Stimulated activated CD8-positive, alpha-beta memory T cell treated with anti-CD3 and anti-CD28 coated beads, Interleukin-7, amount 100 ng/mL, for 4 hours (primary cell): ENCODE measurements at places on chromosomes 3 and 15.

- DNase-seq, result no peak
Observed at GRCh38 chr15:67119238-67119846, 53.9 kb downstream of the SMAD3 start.

DNA sequence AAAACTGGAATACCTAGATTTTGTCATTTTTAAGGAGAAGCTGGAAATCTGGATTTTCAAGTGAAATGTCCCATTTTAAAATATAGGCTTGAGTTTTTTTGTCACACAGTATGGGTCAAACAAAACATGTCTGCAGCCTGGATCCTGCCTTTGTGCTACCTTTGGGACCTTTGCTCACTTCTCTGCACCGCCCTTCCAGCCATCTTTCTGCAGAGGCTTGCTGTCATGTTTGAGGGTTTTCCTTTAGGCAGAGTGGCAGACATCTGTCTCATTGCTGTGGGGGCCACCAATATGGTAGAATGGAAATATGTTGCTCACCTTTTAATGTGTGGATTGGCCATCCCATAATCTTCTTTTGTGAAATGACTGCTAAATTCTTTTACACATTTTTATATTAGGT lies 136.3 kb downstream of the EEFSEC start:
- DNase-seq, result no peak

- DNase-seq, result no peak
Observed at GRCh38 chr15:87747087-87747486, 509.5 kb downstream of the NTRK3 start.

- DNase-seq, result no peak
Observed at GRCh38 chr3:133270631-133271030, 129.2 kb upstream of the BFSP2 start.

GRCh38 chr15:98946301-98947255 lies 61.0 kb downstream of the PGPEP1L start:
- no peak for DNase-seq

DNA sequence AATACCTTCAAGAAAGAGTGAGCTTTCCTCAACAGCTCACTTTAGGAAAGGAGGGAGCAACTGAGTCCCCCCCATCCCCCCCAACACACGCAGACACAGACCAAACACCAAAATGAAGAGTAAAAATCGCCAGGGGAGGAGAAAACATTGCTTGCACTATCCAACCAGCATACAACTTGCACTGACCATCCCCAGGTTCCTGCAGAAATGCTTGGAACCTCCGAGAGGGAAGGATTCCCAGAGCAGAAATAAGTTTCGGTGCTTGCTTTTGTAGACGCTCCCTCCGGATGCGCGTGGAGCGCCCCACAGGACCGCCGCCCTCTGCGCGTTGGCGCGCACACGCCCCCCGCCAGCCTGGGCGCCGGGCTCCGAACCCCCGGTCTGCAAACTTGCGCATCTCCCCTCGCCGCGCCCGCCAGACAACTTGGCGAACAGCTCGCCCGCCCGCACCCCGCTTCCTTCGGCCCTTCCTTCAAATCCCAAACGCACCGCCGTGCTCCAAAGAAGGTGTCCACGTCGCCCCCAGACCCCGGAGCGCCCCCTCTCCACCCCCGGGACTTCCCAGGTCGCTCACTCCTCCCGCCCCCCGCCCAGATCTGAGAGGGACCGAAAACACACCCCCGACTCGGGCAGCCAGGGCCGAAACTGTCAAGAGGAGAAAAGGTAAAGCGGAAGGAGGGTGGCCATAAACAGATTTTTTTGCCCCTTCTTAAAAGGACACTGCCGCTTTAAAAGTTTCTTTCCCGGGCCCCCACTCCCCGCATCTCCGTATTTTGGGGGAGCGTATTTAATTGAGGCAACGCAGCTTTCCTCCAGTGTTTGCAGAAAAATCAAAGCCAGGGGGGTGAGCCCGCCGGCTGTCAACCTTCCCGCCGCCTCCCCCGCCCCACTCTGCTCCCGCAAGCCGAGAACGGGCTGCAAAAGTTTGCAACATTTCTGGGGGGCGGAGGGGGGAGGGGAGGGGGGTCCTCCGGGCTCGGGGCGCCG lies 859 bp downstream of the RORA start:
- DNase-seq, result no peak

DNA sequence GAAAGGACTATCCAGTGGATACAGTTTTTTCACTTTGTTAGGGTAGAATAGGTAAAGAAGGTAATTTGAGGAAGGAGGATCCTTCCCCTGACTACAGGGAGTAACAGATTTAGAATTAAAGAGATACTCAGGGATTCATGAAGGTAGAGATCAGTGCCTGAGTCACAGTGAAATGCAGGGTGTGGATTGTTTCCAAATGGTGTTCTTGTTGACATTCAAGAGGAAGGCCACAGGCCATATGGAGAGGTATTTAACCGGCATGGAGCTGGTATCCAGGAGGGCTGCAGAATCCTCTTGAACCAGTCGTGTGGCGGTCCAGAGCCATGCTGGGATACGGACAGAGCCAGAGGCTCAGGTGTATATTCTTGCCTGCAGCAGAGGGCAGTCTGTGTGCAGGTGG lies 28.2 kb downstream of the GYG1 start:
- DNase-seq, result no peak

- DNase-seq, result no peak
Observed at GRCh38 chr3:32994045-32994444, 42.6 kb downstream of the CCR4 start.

DNA sequence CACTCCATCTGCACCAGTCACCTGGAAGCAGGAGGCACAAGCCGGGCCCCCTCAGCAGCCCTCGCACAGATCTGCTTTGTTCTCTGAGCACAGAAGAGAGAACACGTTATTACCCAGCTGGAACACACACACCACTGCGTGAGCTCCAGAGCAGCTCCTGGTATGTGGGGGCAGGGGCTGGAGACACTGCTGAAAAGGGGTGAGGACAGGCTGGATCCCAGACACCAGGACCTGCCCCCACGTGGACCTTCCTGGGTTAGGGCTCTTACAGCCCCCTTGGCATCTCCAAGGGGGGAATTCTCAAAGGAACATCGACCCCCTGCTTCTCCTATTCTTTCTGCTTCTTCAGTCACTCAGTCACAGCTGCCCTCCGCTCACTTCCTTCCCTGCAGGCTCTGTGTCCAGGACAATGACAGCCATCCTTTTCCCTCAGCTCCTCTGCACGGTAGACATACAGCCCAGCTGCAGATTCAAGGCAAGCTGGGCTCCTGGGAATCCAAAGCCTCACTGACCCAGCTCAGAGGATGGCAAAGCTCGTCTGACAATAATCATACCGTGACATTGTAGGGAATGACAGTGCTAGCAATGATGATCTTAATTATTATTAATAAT lies 33.7 kb downstream of the PRR20G start:
- no peak for DNase-seq

- DNase-seq, result no peak
Observed at GRCh38 chr15:33071451-33071850, 123.1 kb downstream of the FMN1 start.

DNA sequence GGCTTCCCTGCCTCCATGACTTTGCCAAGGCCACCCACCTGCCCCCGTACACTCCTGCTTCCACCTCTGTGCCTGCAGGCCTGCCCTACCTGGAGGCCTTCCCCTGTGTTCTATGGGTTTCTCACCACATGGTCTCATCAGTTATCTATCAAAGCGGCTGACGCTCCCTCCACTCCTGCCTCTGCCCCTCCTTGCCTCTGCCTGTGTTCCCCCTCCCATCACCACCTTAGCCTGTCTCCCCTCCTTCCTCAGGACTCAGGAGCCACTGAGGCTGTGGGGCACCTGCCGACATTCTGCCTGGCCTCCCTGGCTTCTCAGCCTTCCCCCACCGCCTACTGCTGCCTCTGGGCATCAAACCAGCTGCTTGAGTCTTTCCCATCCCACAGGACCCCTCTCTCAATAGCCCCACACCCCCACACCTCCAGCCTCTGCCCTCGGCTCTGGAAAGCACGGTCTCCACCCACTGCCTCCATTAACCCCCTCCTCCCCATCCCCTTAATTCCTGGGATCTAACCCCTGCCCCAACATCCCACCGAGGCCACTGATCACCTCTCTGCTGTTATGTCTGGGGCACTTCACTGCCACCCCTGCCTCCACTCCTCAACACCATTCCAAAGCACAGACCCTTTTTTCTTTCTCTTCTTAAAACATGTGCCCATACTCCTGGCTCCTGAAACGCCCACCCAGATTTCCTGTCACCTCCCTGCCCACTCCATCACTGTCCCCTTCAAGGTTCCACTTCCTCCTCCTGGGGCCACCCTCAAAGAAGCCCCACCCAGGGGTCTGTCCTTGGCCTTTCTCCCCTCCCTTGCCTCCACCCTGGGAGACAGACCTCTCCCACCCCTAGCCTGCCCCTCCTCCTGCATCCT lies 24.4 kb upstream of the CYP11A1 start:
- DNase-seq, result no peak

DNA sequence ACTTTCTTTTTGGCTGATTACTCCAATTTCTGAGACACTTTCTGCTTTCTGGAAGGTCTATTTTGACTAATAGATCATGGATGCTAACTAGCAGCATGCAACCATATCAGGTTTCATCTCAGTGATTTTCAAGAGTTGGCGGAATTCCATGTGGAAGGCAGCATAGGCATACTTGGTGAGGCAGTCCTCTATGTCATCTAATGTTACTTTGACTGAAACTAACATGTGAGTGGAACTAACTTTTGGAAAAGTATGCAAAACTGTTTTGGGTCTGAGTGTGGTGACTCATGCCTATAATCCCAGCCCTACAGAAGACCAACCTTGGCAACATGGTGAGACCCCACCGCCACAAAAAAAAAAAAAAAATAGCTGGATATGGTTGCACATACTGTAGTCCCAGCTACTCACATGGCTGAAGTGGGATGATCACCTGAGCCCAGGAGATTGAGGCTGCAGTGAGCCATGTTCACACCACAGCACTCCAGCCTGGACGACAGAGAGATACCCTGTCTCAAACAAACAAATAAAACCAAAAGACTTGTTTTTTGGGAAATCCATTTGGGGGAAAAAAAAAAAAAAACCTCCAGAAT lies 1033.7 kb downstream of the ROBO1 start:
- DNase-seq, result no peak
